Motor neuron (in vitro differentiated cells): ENCODE measurements at places on chromosomes 2 and 18.
A peak's percentile ranks its signal among the peaks of the same experiment; 100 is the strongest.

GRCh38 chr2:253202-253638 is 10.6 kb downstream of the SH3YL1 start:
- no peak for ATAC-seq

- ATAC-seq = no peak
Observed at GRCh38 chr2:8798393-8798792, 39.0 kb downstream of the KIDINS220 start.

- peak; percentile 67 for ATAC-seq
Observed at GRCh38 chr2:127576433-127577207, 41.1 kb downstream of the MYO7B start.

DNA sequence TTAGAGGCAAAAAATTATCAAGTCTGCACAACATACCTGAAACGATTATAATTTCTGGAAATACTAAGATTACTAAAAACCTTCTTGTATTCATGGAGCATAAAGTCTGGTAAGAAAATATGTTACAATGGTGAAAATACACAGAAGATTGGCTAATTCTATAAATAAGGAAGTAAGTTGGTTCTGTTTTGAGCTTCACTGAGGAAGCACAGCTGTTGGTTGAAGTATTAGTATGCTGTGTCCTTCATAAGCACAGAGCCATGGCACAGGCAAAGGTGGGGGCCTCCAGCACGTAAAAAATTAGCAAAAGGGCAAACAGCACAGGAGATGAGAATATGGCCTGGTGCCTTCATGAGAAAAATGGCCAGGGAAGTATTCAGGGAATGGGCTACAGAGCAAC is 40.4 kb upstream of the ANKRD62 start:
- no peak for ATAC-seq

DNA sequence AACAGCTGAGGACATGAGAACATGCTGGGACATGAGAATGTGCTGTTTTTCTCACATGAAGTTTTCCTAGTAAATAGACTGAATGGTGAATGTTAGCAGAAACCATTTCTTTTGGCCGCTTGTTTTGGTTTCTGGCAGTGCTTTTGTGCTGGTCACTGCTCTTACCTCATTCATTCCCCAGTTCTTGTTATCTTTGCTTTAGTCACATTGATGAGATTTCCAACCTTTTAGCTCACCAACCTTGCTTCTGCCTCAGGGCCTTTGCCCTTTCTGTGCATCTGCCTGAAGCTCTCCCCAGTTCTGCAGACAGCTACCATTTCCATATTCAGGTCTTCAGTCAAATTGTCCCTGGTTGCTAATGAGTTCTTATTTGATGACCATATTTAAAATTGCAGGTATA is 91.6 kb downstream of the PTPRM start:
- no peak for ATAC-seq
